ENCODE measurements at places on chromosomes 5 and 9.

- DNase-seq: no peak
These were observed 121.5 kb downstream of the MAST4 start for GRCh38 chr5:66717455-66718373.

DNA sequence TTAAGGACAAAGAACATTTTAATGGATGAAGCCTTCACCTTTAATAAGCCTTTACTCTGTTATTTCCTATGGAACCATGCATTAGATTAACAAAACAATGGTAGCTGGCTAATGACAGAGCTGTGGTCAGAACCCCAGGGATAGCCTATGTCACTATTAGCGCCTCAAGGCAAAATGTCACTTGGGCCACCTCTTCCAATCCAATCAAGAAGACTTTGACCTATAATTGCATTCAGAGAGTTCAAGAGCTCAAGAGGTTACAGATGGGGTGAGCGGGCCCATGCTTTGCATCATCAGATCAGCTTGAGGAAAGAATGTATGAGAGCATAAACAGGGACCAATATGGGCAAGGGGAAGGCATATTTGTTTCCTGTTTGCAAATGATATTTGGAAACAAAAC, 425.1 kb downstream of the ARHGEF28 start:
- DNase-seq: no peak

DNA sequence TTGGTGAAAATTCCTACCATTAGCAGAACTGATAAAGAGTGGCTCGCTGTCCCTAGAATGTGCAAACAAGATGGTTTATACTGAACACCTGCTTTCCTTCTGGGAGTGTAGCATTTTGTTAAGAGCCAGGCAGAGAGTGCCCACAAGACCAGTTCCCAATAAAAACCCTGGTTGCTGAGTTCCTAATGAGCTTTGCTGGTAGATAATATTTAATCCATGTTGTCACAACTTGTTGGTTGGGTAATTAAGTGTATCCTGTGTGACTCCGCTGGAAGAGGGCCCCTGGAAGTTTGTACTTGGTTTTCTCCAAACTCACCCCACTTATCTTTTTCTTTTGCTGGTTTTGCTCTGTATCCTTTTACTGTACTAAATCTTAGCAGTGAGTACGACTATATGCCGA, 39.5 kb upstream of the GOLGA1 start:
- DNase-seq: no peak

- DNase-seq: peak; percentile 7
These were observed 36.3 kb downstream of the GDA start for GRCh38 chr9:72185561-72185960.

GRCh38 chr5:68884144-68884754, 209.6 kb upstream of the SLC30A5 start:
- no peak for DNase-seq

- DNase-seq: no peak
These were observed 117.2 kb downstream of the TSSK1B start for GRCh38 chr5:113317636-113318035.

GRCh38 chr5:133941456-133942196, 26.8 kb downstream of the C5orf15 start:
- no peak for DNase-seq

GRCh38 chr9:114643896-114644295, 13.7 kb downstream of the TEX53 start:
- no peak for DNase-seq

DNA sequence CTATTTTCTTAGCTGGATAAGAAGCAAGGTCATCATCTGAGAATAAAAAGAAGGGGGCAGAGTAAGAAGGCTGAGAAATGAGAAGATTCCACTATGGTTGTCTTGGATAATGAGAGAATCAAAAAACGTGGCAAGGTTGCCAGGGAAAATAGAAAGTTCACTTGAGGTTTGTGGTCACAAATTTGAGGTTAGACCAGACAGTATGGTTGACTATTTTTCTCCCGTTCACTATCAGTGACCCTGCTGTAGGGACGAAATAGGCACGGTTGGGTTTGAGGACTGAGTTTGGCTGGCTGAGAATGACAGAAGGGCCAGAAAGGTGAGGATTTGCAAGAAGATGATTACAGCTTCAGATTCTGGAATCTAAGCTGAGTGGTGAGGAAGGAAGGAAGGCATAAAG, 266.0 kb upstream of the ZNF462 start:
- no peak for DNase-seq

GRCh38 chr5:156208271-156208670, 118.7 kb upstream of the SGCD start:
- no peak for DNase-seq

GRCh38 chr5:169974121-169974770, 6.0 kb downstream of the INSYN2B start:
- DNase-seq: no peak

- DNase-seq: no peak
These were observed 96.5 kb upstream of the RPS23 start for GRCh38 chr5:82374637-82375036.

- DNase-seq: peak; percentile 63
These were observed 83.7 kb downstream of the C5orf15 start for GRCh38 chr5:133884569-133885311.

Data from NCI-H1092 treated with DMSO at 0.1 percent for 48 hours (cell line).